ENCODE measurements at places on chromosomes 6 and 20.

DNA sequence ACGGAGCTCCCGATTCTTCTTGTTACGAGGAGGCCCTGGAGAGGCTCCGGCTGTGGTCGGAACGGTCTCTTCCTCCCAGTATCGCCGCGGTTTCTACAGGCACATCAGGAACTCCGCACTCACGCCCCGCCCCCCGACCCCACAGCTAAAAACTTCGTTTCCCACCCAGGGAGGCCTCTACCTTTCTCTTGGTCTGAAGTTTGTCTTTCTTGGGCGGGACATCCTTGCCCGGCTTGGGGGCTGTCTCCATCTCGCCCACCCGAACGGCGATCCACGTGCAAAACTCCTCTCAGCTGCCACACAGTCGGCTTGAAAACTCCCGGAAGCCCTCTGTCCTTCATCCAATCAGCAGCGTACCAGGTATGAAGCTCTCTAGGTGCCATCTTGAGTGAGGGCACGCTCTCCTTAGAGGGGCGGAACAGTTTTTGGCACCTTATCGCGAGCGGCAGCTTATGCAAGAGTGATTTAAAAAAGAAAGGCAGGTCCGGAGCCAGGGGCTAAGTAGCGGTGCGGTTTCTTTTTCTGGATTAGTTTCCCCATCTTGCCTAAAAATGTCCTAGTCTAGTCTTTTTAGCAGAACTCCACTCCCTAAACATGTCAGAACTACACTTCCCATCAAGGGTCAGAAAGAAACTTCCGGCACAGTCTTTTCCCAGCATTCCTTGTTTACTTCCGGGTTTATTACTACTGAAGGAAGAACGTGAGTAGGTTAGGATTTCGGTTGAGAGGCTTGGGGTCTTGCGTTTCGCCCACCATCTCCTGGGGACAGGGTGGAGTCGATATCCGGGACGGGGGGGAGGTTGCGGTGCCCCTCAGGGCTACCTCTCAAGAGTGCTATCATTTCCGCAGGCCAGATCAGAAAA lies at the start of the genes PFDN6 and WDR46:
Gene PFDN6, plus strand, starts transcription at position 681 of the 863 bp plus-strand sequence. CDS start 256 bp downstream, outside the sequence.
Gene WDR46, minus strand, starts transcription at position 319 of the 863 bp plus-strand sequence. Its CDS starts 69 bp downstream, at position 250.
- peak; percentile 88 for DNase-seq

DNA sequence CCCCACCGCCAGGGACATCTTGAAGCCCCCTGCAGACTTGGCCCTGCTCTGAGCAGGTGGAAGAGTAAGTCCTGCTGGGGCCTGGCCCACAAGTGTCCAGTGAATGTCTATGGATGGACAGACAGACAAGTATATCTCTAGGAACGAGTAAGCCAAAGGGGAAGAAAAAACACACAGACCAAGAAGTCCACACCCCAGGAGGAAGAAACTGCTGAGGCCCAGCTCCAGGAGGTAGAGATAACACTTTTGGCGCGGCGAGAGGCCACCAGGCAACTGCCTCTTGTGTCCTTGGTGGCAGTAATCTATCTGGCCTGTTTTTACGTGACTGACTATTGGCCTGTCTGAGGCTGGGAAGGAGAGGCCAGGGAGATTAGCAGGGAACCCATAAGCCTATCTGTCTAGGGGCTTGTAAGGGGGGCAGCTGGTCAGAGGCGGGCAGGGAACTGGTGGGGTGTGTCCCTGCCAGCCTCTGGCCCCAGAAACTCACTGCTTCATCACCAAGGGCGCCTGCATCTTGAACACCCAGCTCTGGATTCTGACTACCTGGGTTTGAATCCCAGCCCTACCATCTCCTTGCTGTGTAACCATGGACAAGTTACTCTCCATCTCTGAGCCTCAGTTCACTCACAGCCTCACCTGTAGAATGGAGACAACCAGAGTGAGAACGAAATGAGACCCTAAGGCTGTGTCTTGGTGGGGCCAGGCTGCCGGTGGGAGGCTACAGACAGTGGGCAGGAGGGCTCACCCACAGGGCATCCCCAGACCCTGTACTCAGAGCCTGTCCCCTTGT lies 31.3 kb downstream of the C20orf203 start:
- no peak for DNase-seq

- DNase-seq, result no peak
Observed at GRCh38 chr6:25377664-25378063, 98.5 kb downstream of the CARMIL1 start.

DNA sequence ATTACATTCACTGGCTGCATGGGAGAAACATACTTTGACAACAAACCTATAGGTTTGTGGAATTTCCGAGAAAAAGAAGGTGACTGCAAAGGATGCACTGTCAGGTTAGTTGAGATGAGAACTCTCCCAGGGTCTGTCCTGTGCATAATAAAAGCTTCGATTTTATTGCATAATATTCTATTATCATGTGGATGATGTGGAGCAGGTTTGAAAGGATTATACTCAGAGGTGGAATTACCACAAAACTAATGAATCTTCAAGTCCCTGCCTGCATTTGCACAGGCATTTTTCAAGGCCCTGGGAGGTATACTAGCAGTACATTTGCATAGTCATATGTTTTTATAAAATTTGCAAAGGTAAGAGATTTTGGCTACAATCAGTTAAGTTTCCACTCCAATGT lies 249.8 kb downstream of the ARHGAP18 start:
- no peak for DNase-seq

GRCh38 chr6:127185437-127185995 lies 67.0 kb downstream of the RSPO3 start:
- no peak for DNase-seq

DNA sequence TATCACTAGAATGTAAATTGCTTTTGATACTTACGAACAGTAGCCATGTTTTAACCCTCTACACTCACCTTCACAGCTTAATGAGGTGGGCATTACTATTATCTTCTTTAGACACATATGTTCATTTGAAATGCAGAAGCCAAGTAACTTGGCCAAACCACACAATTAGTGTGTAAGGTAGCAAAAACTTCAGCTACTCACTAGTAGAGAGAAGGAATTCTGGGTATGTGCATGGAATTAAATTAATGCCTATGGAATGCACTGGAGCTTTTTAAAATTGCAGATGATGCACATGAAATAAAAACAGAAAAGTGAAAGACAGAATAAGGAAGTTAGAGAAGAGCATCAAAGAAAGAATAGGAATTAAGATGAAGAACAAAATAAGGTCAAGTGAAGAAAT lies 494.0 kb downstream of the ADGRB3 start:
- no peak for DNase-seq

GRCh38 chr6:154352898-154353585 lies 3.6 kb downstream of the IPCEF1 start:
- no peak for DNase-seq

GRCh38 chr20:47851774-47852173 lies 66.5 kb upstream of the SULF2 start:
- no peak for DNase-seq

- no peak for DNase-seq
Observed at GRCh38 chr6:131290955-131291354, 155.7 kb downstream of the AKAP7 start.

DNA sequence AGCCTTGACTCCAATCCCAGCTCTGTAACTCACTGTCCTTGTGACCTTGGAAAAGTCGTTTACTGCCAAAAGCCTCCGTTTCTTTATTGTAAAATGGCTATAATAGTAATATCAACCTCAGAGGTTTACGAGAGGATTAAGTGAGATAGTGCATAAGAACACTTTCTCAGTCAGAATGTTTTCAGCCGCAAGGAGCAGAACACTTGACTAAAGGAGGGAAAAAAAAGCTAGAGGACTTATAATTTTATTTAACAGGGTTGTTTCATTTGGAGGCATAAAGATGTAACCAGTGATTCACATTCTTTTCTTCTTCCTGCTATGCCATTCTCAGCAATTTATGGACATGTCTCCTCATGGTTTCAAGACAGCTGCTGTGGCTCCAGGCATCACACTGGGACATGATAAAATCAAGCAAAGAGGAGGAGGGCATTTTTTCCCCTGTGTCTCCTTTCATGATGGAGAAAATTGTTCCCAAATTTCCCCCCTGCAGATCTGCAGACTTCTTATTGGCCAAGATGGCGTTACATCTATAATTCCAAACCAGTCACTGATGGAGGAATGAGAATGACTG lies 143.0 kb upstream of the PTPN1 start:
- DNase-seq, result no peak

DNA sequence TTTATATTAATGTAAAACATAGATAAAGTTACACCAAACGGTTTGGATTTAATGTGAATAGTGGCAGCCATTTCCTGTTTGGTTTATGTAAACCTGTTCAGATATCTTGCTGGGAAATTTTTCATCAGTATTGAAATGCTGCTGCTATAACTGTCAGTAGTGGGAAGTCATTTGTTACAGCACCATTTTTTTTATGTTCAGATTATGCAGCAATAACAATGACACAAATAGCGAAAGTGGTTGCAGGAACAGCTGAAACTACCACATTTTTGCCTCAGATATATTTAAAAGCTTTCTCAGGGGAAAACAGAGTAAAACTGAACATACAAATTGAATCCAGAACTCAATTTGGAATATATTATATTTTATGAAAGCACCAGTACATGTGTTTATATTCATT lies 128.8 kb upstream of the SIM1 start:
- no peak for DNase-seq

- DNase-seq, result no peak
Observed at GRCh38 chr6:139983555-139984276, 609.3 kb upstream of the CITED2 start.

DNA sequence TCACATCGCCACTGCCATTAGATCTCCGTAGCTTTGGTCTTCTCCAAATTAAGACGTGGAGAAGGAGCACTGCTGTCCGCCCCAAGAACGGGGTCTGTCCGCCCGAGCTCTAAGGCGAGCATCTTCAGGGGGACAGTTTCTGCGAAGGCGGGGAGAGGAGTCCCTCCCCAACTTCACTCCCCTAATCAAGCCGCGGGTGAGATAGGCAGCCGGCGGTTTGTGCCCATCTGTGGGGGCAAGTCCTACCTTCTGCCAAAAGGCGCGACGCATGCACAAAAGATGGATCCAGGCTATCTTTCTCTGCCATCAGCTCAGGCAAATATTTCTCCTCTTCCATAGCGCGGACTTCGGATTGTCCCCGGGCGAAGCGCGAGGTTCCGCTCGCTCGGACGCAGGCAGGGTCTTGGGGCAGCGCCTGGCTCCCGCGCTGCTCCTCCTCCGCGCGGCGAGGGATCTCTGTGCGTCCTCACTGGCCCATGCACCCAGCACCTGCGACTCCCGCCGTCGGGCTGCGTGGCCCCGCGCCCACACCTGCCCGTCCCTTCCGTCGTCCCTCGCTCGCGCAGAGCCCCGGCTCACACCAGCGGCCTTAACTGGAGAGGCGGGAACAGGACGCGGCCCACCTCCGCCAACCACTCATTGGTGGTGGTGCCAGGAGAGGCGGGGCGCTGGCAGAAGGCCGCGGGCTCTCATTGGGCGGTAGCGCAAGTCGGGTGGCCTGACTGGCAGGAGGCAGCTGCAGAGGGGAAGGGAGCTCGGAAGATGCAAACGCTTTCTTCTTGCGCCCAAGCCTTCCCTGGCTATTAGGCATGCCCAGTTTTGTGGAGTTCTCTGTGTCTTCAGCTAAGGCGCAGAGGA lies at the start of gene KHDRBS2:
Gene KHDRBS2, minus strand, starts transcription at position 614 of the 858 bp plus-strand sequence.
- no peak for DNase-seq

DNA sequence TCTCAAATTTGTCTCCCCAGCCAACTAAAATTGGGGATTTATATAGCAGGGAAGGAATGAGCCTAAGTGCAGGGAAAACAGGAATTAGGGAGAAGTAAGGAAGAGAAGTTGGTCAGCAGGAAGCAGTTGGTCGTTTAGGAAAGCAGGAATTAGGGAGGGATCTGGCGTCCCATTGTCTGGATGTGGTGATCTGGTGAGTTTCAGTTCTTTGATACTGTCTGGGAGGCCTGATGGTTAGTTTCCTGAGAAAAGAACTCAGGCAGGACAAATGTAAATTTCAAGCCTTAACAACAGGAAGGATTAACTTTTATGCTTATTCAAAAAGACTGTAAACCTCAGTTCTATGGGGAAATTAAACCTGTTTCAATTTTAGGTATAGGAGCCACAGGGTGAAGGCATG lies 116.2 kb upstream of the PRL start:
- no peak for DNase-seq

DNA sequence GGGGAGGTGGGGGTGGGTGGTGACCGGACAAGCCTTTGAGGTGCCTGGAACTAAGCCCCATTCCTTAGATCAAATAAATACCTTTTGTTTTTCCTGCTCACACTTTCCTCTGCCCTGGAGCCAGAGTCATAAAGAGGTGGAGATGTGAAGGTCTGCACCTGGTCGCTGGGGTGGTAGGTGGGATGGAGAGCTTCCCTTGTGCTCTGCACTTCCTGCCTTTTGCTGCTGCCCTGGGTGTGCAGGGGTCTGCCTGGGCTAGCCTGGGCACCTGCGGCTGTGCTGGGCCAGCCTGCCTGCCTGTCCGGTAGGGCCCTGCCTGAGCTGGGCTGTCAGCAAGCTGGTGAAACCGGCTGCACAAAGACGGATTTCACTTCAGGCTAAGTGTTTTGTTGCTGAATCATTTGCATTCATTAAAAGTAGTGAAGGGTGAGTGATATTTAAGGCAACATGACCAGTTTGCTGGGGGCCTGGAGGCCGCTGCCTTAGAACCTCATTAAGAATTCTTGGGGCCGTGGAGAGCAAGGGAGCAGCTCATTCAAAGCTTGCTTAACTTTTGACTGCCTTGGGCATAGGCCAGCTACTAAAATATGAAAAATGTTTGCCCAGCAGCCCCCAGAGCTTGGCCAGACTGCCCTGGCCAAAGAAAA lies 20.5 kb downstream of the PTK7 start:
- no peak for DNase-seq

GRCh38 chr6:147999001-147999540 lies 343.6 kb upstream of the SASH1 start:
- DNase-seq, result no peak

GRCh38 chr20:47568019-47568418 lies 66.3 kb downstream of the NCOA3 start:
- DNase-seq, result no peak

All from CD4-positive, alpha-beta memory T cell (primary cell).